ENCODE measurements at places on chromosomes 2 and 18.

- no peak for DNase-seq
Measured at GRCh38 chr18:2423761-2424160, 147.5 kb downstream of the METTL4 start.

GRCh38 chr2:62038975-62039771, 133.7 kb downstream of the COMMD1 start:
- no peak for DNase-seq

DNA sequence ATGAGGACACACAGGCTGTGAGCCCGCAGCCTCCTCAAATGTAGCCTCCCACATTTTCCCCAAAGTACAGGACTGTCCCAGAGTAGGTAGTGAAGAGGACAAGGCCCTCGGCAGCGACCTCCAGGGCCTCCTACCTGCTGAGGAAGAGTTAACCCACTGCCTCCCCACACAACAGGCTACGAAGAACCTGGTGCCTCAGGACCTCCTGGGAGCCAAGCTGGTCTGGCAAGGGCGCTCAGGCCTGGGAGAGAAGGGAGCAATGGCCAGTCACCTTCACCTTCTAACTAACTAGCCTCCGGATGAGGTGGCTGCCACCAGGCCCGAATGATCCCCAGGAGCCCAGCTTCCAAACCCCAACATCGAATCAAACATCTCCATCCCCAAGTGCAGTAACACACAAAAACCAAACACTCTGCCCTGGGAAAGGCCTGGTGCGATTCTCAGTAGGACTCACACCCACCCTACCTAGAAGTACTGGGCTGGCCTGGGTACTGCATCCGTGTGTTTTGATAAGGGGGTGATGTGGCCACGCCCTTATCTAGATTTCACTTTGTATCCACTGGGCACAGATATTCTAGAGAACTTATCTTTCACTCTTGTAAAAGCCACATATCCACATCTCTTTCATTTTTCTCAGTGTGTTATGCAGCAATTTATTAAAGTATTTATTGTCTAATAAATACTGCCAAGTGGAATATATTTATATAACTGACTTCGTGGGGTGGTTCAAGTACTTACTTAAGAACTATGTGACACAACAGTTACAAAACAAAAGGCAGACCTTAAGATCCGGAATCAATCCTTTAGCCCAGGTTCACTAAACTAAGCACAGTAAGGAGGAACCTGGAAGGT, 9.7 kb downstream of the ERFE start:
- DNase-seq, result no peak

DNA sequence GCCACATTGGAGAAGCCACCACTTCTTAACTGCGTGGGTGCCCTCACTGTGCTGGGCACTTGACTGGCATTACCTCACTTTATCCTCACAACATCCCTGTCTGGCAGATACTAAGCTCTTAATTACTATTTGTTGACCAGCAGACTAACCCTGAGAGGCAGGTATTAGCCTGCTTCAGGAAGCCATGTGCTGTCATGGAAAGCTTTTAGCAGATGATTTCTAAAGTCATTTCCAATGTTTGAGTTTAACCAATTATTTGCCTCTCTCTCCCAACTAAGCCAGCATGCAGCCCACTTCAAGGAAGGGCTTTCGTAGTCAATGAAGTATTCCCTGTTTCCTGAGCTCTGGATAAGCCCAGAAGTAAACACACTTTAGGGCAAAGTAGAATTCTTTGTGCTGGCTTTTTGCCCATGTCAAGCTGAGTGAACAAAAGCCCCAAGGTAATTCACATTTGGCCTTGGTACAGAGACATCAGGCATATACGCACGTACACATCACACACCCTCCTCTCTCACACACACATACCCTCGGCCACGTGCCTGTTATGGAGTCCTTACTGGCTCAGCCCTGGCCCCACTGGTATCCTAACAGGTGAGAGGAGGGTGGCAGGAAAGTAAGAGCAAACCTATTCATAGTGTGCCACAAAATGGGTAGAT, 108.6 kb downstream of the C1D start:
- DNase-seq, result no peak

DNA sequence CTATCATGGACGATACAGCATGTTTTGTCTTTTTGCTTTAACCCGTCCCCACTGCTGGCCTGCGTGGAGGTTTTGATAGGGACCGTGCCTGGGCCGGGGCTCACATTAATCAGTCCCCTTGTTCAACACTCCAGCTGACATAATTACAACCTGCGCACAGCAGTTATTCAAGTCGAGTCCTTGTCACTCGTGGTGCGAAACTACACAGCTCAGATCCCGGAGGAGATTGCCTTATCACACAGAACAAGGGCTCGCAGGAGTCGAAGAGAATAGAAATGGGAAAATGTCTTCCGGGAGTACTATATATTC, 304.4 kb downstream of the ZNF407 start:
- no peak for DNase-seq

- DNase-seq, result no peak
Measured at GRCh38 chr2:142139384-142139783, 8.6 kb upstream of the LRP1B start.

- DNase-seq, result no peak
Measured at GRCh38 chr2:86285571-86285970, 51.9 kb downstream of the REEP1 start.

GRCh38 chr2:207137596-207138337, 28.0 kb downstream of the KLF7 start:
- DNase-seq, result no peak

GRCh38 chr2:233976690-233977294, 59.6 kb downstream of the TRPM8 start:
- no peak for DNase-seq

- DNase-seq, result no peak
Measured at GRCh38 chr2:239061824-239062570, 214.1 kb downstream of the TWIST2 start.

DNA sequence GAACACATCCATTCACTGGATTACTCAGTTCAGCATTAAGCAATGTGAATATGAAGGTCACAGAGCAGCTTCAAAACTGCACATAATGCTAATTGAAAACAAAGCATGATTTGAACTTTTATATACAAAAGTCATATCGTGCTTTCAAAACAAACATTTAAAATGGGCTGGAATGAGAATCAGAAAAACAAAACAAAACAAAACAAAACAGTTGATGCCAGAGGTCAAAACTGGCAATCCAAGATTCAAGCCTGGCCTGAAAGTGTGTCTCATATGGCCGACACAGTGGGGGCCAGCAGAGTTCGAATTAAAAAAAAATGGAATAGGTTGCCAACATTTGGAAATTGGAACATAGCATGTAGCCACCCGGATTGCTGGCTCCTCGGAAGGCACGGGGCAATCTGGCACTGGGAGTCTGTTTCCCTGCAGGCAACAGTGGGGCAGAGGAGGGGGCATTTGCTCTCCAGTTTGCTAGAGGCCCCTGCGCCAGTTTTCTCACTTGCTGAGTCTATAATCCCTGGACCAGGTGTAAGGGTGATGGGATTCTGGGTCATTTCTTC, 294.4 kb downstream of the ZNF521 start:
- no peak for DNase-seq

GRCh38 chr18:332721-333510, 65.1 kb upstream of the THOC1 start:
- DNase-seq, result no peak

DNA sequence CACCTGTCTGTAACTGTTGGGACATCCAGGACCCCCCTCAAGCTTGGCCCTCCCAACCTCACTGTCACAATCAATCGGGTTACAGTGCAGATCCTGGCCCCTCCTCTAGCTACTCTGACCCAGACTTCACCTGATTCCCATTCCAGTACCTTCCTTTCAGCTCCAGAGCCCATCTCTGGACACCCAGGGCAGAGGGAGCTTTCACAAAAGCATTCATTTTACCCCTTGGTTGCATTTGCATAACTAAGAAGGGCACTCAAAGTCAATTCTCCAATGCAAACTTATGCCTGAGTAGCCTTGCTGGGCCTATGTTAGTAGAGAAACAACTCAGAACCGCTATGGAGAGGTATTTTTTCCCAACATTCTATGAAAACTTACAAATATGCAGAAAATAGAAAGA, 7.4 kb downstream of the ZAP70 start:
- DNase-seq, result no peak

DNA sequence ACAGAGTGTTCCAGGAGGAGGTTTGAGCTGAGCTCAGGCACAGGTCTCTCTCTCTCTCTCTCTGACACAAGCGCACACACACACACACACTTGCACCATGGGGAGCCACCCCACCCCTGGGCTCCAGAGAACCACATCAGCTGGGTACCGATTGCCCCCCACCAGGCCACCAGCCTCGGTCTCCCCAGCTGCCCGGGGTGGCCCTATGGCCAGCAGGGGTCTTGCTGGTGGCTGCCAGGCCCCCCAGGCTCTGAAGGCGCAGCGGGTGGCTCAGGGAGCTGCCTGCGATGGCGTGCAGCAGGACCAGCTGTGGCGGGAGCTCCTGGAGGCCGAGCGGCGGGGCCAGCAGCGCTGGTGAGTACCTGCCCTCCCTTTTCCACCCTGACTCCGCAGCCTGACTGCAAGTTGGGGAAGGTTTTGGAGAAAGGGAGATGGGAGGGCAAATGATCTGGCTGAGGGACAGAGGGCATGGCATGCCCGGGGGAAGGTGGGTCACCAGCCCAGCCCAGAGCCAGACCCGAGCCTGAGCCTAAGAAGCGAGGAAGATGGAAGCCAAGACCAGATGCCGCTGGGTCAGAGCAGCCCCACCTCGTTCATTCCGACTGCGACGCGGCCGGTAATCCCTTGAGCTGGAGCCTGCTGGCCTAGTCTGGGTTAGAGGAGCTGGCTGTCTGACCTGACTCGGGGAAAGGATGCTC, 21.9 kb upstream of the SLC66A3 start:
- no peak for DNase-seq

GRCh38 chr2:64640153-64641044, 13.3 kb downstream of the SERTAD2 start:
- DNase-seq, result no peak

DNA sequence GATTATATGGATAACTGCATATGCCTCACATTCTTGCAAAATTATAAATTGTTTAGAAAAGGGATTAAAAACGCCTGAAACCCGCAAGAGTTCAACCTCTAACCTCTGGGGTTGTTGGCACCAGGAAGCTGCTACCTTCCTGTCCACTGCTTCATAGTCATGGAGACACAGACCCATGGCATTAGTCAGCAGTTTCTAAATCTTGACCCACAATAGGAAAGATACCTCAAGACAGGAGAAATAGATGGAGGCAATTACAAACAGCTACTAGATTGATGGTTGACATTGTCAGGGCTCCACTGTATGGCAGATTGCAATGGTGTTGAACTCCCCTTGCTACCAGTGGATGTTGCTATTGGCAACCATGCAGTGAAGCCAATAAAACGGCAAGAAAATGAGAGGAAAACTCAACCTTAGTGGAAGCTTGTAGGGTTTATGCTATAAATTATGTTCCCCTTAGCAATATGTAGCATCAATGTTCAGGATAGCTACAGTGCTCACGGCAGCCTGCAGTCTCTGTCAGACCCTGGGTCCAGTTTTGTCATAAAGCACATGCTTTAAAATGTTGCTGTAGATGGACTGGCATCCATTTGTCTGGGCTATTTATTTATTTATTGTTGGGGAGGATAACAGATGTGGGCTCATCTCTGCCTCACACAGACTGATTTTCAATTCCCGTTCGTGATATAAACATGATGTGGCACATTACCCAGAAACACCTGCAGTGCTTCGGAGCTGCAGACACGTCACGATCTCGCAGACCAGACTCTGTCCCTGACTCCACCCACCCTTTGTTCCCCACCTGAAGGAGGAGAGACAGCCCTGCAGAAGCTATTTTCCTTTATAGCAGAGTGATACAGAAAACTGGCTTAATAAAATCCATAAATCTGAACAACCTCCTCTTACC, 233.4 kb downstream of the AGPS start:
- no peak for DNase-seq

DNA sequence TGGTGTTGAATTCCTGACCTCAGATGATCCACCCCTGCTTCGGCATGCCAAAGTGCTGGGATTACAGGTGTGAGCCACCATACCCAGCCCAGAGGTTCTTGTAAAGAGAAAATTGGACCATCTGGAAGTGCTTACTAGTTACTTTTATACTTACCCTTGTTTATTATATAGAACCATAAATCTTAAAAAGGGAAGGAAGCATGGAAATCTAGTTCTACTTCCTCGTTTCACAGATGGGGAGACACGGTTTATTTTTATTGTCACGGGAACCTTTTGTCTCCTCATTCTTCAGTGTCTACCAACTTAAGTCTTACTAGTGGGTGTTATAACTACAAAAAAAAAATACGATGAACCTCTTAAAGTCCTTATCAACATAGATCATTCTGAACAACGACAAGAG, 45.8 kb upstream of the PDK1 start:
- no peak for DNase-seq

GRCh38 chr2:190864375-190864774, 16.2 kb upstream of the GLS start:
- no peak for DNase-seq

DNA sequence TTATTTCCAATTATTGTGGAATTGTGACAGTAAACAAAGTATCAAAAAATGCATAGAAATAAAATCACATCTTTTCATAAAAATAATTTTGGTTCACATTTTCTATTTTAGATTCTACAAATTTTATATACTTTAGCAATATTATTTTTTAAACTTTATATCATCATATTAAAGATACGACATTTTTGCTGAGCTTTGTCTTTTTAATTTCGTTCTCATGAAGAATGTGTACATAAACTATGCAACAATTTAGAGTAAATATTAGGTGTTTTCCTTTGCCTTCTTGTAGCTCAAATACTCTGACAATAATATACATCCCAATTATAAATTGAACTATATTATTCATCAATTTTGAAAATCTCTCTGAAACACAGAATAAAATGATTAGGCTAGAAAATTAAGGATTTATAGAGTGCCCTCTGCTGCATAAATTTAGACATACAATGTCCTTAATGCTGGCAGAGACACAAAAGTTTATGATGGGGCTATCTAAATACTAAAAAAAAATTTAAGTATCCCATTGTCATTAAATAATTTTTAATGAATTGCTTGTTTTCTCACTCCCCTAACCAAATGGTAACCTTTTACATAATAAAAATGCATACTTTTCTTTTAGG, 45.7 kb downstream of the CCDC102B start:
- DNase-seq, result no peak

DNA sequence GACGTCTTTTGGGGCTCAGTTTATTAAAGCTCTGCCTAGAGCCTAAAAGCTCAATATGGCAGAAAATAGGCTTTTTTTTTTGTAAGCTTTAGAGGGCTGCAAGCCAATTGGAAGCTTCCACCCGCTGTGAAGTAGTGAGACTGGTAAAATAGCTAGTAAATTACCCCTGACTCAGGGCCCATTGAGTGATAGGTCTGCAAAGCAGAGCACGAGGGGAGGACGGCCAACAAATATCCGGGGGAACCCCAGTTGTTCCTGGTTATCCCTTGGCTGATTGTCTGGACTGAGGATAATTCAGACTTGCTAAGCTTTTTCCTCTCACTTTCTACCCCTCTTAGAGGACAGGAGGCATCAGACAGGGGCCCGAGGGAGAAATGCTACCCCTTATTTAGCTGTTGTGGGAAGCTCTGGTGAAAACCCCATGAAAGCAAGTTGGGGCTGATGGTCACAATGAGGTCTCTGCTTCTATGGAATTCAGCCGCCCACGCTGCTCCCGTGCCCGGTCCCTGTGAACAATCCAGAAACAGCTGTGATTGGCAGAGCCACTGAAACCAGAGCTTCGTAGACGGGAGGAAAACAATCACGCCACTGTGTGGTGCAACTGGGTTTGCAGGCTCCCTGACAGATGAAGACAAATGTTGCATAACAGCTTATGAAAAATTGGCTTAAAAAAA, 141.9 kb upstream of the LGALSL start:
- no peak for DNase-seq

All from activated CD4-positive, alpha-beta T cell treated with anti-CD3 and anti-CD28 coated beads, Interleukin-2, amount 50 U/mL, for 1 hour (primary cell).